ENCODE measurements at places on chromosomes 1 and 21.

DNA sequence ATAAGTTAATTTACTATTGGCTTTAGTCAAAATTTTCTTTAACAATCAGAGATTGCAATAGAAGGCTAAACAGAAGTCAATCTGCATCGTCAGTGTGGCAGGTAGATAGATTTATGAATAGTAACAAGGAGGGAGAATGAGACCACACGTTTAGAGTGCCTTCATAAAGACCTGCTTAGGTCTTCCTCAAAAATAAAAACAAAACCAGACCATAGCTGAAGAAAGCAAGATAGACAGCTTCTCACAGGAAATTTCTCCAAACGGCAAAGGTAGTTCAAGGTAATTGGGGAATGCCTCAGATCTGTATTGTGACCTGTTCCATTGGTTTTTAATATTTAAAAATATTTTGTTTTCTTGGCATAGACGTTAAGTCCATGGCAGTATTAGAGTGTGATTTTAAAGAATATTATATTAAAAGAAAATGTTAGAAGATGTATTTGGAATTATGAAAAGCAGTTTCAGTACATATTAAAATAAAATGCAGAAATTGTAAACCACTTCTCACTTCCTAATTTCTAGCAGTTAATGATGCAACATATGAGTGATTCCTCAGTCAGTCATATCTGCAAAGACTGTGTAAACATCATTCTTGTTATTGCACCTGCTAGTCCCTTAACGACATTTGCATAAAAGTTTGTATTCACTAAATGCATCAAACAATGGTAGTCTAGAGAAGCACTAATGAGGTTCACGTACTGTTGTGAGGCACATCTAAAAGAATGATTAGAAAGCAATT, 278.0 kb downstream of the HLX start:
- DNase-seq = no peak

GRCh38 chr1:214603819-214604252, 841 bp downstream of the CENPF start:
- DNase-seq = no peak

DNA sequence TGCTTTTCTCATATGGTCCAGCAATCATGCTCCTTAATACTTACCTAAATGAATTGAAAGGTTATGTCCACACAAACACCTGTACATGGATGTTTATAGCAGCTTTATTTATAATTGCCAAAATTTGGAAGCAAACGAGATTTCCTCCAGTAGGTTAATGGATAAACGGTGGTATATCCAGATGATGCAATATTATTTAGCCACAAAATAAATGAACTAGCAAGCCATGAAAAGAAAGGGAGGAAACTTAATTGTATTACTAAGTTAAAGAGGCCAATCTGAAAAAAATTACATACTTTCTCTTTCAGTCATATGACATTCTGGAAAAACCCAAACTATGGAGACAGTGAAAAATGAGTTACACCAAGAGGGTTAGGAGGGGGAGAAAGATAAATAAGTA, 76.3 kb upstream of the LRRC7 start:
- DNase-seq = no peak

DNA sequence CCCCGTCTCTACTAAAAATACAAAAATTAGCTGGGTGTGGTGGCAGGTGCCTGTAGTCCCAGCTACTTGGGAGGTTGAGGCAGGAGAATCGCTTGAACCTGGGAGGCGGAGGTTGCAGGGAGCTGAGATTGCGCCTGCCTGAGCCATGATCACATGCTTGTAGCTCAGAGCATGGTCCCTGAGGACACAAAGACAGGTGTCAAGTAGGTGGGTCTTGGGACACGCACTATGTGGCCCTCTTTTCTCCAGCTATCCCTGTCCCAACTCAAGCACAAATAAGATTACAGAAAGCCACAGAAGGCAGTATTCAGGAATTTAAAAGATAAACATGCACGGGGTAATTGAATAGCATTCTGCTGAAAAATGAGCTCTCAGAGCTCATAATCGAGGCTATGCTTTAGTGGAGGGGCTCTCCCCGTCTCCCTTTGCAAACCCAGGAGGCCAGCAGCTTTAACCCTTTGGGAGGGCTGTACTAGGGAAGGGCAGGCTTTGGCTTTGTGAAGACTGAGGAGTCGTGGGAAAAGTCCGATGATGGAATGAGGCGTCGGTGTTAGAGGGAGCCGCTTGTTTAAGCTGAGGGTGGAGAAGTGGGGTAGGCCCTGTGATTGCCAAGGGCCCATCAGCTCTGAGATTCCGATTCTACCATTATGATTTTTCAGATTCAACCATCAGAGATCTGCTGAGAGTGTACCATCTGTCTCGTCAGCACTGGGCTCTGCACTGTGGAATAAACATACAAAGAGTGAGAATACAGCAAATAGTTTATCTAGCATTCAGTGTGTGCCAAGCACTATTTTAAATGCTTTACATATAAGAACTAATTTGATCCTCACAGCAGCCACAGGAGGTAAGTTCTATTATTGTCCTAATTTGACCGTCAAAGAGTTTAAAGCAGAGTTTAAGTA, 59.7 kb upstream of the CD34 start:
- no peak for DNase-seq

DNA sequence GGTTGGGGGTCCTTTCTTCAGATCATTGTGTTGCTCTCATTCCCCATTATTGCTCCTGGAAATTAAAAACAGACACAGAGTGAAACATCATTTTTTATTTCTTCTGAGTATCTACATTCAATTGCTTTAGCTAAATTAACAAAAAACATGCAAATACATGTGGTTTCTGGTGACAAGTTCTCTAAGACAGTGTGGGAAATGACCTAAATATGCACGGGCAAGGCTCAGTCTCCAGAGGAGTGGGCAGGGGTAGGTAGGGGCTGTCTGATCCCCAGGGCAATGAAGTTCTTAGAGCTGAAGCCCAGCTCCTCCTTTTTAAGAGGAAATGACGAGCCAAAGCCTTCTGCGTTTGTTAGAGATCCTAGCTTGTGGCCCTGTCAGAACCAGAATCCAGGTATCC, 4.5 kb downstream of the LEFTY2 start:
- no peak for DNase-seq

GRCh38 chr1:203113308-203113707, 14.2 kb upstream of the ADORA1 start:
- DNase-seq = no peak

DNA sequence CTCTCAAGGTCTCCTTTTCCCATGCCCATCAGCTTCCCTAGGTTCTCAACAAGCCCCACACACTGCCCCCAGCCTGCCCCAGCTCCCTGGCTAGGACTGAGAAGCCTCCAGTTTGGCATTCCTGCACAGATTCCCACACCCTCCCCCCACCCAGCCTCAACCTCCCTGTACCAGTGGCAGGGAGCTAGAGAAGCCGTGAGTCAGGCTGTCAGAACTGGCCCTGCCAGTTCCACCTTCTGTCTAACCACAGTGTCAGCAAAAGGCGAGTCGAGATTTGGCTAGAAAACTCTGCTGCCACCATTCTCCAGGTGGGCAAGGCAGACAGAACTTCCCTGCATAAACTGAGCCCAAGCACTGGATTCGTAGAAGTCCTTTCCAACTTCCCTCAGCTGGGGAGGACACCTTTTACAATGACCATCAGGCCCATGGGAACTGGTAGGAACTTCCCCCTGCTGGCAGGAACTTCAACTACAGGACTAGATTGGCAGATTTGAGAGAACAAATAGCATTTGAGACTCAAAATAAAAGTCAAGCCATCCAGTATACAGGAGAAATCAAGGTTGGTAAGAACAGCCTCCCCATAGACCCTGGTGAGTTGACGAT, 31.0 kb downstream of the TNNT2 start:
- no peak for DNase-seq

- DNase-seq = peak; percentile 3
Observed at GRCh38 chr1:231866392-231867331, 240.1 kb downstream of the DISC1 start.

GRCh38 chr1:3822421-3822820, 26.1 kb upstream of the LRRC47 start:
- no peak for DNase-seq

DNA sequence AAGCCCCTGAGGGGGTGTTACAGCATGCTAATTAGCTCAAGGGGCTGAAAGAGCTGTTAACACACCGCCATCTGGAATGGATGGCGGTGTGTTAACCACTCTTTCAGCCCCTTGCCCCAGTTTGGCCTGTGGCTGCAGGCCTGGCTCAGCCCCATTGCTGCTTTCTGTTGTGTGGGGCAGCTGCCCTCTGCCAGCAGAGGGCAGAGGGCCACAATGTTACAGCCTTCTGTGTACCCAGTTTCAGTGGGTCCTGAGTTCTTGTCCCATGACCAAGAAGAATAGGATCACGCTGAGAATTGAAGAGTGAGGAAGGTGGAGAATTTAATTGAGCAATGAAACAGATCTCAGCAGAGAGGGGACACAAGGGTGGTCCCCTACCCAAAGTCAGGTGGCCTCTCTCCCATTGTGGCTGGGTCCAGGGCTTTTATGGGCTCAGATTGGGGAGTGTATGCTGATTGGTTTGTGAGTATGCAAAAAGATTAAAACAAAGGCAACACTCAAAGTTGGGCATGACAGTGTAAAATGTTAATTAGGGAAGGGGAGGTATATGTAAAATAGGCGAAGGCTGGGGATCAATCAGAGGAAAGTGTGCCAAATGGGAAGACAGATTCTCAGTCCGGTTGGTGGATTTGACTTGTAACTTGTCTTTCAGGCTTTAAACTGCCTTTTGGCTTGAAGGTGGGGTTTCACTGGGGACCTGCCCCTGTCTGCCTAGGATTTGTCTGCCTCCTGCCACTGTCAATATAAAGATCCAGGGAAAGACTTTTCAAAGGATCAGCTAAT, 142.2 kb downstream of the RABGAP1L start:
- no peak for DNase-seq

DNA sequence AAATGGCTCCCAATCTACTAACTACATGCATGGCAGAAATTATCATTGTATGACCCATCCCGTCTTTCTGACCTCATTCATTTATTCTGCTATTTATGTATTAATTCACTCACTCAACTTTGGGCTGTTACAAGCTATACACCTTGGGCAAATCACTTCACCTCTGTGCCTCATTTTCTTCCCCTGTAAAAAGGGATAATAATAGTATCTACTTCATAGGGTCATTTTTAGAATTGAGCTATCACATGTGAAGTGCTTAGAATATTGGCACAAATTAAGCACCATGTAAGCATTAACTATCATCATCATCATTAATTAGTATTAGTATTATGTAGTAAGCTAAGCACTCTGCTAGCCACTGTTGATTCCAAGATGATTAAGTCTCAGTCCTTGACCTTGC, 52.1 kb downstream of the NMNAT2 start:
- no peak for DNase-seq

DNA sequence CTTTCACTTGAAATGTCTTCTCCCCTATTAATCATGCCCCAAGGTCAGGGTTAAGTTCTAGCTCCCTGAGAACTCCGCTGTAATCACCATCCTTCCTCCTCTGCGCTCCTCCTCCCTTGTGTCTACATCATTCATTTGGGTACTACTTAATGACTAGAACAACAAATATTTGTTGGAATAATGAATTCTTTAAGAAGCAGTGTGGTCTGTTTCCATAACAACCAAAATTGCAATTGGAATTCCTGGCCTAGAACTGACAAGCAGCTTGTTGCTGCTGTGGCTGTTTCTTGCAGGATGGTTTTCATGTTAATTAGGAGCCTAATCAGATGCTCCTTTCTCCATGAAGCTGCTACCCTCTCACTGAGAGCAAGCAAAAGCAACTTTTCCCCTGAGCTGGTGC, 192.5 kb downstream of the ZZZ3 start:
- no peak for DNase-seq

- no peak for DNase-seq
Observed at GRCh38 chr21:24224422-24224821, 1382.9 kb downstream of the MRPL39 start.

DNA sequence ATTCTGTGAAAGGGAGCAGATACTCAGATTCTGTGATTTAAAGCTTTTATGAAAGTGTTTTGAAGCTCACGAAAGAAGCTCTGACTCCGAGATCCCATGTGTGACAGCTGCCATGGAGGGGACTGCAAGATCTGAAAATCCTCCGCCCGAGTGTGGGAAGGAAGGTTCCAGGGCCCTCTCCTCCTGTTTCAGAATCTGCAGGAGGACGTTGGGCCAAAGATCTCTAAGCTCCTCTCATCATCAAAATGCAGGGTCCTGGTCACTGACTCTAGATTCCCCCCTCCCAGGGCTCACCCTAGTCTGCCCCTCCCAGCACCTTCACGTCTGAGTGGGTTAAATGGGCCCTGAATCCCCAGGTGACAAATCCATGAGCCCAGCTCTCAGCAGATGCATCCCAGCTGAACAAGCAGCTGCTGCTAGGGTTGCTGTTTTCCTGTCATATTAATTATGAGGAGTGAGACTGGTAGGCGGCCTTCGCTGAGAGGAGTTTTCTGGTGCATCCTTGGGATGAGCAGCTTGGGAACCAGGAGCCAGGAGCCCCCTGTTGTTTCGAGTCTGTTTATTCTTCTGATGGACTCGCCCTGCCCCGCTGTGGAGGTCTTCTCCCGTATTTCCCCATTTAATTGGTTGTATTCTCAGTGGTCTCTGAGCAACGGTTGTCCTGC, 402.0 kb downstream of the MATN1 start:
- no peak for DNase-seq

- DNase-seq = no peak
Observed at GRCh38 chr1:53197291-53198200, 922 bp downstream of the CPT2 start.

All from effector memory CD4-positive, alpha-beta T cell (primary cell).